ENCODE measurements at places on chromosomes 3 and 15.

DNA sequence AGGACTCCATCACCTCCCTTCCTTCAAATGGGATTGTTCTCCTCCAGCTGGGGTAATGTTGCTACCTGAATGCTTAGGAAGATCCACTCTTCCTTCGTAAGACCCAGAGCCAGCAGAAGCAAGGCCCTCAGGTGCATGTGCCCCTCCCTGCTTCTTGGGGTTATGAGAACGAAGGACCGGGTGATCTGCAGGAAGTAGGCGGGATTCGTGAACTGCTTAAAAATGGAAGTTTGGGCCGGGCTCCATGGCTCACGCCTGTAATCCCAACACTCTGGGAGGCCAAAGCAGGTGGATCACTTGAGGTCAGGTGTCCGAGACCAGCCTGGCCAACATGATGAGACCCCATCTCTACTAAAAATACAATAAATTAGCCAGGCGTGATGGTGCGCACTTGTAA, 8.0 kb downstream of the TLR9 start:
- DNase-seq: no peak

DNA sequence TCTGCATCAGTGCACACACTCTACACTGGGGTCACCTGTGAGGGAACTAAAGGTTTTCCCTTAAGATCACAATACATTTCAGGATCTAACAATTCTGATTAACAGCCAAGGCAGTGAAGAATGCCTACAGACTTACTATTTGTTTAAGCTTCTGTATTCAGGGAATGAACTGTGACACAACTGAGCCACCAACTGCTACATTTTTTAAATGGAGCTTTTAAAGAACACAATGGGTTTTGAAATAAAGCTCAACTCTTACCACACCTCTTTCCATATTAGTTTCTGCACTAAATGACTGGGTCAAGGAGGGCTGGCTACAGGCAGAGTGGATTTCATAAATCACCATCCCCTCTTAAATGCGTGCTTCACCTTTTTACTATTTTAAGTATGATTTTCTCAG, 100.2 kb downstream of the TMCC1 start:
- DNase-seq: no peak

DNA sequence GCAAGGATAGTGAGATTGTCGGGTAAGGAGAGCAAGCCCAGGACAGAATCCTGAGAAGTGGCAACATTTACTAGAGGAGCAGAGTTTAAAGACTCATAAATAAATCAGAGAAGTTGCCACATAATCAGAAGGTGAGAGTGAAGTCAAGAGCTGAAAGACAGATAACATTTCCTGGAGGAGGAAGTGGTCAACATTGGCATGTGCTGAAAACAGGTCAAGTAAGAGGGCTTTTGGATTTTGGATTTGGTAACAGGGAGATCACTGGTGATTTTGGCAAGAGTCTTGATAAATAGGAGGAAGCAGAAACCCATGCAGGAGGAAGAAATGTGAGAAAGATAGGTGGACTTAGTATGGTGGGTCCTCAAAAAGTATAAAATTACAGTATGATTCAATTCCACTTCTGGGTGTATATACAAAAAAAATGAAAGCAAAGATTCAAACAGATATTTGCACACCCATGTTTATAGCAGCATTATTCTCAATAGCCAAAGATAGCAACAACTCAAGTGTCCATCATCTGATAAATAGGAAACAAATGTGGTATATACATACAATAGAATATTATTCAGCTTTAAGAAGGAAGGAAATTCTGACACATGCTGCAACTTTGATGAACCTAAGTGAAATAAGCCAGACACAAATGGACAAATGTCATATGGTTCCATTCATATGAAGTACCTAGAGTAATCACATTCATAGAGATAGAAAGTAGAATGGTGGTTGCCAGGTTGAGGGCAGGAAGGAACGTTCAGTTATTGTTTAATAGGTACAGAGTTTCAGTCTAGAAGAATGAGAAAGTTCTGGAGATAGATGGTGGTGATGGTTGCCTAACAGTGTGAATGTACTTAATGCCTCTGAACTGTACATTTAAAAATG, 27.3 kb upstream of the MBNL1 start:
- DNase-seq: no peak

DNA sequence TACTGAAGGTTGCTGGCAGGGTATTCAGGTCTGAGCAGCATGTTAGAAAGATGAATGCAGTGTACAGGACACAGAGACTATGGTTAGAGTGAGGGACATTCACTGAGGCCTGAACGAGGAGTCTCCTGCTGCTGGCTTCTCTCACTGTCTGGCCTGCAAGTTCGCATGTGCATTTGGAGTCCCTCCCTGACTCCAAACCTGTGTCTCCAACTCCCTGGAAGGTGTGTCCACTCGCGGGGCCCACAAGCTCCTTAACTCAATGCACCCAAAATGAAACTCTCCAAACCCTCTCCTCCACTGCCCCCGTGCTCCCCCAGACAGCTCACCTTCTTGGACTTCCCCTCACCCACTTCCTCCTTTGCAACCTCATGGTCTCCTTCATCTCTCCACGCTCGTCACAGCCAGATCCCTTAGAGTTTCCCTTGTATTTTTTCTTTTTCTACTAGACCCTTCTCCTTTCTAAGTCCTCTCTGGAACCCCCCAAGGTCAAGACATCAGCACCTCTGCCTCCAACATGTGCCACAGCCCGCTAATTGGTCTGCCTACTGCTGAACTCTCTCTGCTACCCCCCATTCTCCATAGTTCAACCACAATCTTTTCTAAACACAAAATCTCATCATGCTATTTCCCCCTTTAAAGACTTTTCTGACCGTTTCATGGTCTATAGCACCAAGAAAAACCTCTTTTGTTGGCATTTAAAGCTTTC, 58.3 kb downstream of the HES1 start:
- no peak for DNase-seq

GRCh38 chr3:185397676-185398075, 34.7 kb downstream of the MAP3K13 start:
- no peak for DNase-seq

DNA sequence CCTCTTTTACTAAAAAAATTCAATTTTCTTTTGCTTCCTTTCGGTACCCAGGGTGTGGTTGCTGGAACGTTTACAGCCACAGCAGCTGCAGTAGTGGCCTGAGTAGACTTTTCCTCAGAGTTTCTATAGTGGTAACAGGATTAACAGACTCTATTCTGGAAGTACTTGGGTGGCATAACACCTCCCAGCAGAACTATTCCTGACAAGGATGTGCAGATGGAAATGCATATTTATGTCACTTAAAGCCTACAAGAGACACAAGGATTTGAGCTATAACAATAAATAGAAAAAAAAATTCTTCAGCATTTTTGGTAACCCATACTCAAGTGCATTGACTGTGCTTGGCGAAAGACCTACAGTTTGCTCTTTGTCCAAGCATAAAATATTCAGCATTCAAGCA, 94.0 kb downstream of the MDFIC2 start:
- no peak for DNase-seq

DNA sequence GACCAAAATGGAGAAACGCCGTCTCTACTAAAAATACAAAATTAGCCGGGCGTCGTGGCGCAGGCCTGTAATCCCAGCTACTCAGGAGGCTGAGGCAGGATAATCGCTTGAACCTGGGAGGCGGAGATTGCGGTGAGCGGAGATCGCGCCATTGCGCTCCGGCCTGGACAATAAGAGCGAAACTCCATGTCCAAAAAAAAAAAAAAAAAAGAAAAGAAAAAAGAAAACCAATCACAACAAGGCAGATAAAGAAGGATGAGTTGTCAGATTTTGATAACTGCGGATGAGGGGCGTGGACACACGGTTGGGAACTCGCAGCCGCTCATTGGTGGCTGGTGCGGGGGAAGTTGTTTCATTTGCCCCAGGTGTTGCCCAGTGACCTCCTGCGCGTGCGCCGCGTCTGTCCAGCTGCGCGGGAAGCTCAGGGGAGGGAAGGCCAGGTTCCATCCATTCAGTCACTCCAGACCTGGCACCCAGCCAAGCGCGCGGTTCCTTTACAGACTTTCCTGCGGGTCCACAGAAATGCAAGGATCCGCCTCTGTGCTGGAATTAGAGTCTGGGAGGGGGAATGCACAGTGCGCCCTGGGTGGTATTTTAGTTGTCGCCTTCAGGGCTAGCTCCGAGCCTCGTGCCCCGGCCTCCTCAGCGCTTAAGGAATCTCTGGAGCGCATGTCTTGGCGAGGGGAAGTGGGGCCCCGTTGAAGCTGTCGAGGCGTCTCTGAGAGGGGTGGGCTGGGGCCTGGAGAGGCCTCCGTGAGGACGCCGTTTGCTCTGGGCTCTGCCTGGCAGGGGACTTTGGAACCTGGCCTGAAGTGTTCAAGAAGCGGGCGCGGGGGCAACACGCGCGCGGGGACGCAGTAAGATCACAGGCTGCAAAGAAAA, 708 bp upstream of the GCHFR start:
- peak; percentile 82 for DNase-seq

DNA sequence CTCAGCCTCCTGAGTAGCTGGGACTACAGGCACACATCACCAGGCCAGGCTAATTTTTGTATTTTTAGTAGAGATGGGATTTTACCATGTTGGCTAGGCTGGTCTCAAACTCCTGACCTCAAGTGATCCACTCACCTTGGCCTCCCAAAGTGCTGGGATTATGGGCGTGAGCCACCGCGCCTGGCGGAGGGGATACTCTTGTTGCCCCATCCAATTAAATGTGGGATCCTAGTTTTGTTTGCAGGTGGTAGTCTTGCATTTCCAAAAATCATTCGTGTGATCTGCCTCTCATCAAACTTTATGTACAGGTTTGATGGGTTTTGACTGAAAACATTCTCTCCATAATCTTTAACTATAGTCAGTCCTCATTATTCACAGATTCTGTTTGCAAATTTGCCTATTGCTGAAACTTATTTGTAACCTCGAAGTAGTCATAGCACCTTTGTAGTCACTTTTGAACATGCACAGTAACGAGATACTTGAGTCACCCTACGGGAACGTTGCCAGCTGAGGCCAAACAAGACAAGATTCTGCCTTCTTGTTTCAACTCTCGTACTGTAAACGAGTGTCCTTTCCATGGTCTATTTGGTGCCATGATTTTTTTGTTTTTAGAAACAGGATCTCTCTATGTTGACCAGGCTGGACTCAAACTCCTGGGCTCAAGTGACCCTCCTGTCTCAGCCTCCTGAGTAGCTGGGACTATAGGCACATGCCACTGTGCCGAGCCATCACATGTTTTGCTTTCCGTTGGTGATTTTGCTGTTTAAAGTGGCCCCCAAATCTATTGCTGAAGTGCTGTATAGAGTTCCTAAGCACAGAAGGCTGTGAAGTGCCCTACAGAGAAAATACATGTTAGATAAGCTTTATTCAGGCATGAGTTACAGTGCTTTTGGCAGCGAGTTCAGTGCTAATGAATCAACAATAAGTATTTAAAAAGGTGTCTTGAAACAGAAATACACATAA, 8.1 kb upstream of the MAPK6 start:
- no peak for DNase-seq

DNA sequence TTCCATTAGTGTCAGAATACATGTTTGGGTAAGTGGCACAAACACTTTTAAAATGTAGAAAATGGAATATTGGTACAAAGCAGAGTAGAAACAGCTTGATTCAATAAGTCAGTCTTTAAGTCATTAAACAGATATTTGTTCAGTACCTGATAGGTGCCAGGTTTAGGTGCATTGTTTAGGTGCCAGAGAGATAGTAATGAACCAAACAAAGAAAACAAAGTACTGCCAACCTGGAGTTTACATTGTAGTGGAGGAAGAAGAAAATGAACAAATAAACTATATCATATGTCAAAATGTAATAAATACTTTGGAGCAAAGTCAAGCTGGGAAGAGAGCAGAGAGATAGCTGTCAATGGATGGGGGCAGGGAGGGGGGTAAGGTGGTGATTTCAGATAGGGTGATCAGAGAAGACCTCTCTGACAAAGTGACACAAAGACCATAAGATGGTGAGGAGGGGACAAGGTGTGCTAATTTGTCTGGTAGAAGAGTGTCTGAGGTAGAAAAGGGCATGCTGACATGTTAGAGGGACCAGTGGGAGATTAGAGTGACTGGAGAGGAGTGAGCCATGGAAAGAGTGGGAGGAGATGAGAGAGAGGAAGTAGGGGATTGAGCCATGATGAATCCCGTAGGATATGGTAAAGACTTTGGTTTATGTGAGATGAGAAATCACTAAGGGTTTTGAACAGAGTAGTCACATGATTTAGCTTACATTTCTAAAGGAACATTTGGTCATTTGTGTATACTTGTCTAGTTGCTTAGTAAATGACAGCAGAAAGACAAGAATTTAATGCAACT, 128.2 kb downstream of the UBE2E2 start:
- no peak for DNase-seq

DNA sequence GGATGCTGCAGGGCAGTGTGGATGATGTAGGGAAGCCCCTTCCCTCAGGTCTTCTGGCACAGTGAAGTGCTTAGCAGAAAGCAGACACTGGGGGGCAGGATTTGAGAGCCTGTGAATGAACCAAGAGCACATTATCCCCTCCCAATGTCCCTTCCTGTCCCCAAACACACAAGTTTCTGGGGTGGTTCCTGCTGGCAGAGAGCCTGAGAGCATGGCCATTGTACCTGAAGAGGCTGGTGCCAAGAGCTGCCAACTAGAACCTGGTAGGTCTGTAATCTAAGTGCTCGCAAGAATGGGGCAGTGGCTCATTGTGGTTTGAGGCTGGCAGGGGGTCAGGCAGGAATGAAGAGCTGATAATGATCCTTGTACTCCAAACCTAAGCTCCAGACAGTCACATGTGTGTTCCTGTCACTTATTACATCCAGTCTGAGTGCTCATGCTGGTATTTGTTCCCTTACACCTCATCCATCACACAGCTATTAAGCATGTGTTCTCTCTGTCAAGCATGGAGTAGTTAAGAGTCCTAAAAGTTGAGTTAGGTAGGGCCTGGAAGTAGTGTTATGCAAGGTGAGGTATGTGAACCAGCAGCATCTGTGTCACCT, 6.7 kb upstream of the CCR1 start:
- DNase-seq: no peak

DNA sequence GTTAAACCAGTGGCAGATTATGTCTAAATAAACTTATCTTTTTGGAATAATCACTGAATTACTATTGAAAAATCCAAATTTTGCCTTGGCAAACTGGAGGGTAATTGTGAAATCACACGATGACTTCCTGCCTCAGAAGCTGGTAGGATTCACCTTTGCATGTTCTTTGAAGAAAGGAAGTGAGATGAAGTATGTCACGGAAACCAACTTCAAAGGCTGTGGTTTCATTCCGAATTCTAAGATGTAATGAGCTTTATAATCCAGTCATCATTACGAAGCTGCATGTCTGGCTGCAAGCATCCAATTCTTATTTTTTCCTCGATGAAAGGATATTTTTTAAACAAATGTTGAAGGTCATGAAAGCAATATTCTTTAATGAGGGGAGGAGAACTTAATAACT, 15.0 kb upstream of the ZBED2 start:
- DNase-seq: no peak
